ENCODE measurements at places on chromosomes 4 and X.
A peak's percentile ranks its signal among the peaks of the same experiment; 100 is the strongest.

GRCh38 chrX:153762626-153763173 is 1.3 kb upstream of the PLXNB3 start:
- no peak for DNase-seq

GRCh38 chr4:146165840-146166239 is 9.7 kb upstream of the LSM6 start:
- DNase-seq = no peak

GRCh38 chrX:2609431-2610238 is 81.5 kb upstream of the CD99 start:
- DNase-seq = no peak

- DNase-seq = no peak
These were observed 79.1 kb downstream of the TRAPPC11 start for GRCh38 chr4:183738081-183738673.

- no peak for DNase-seq
These were observed 19.1 kb downstream of the MFAP3L start for GRCh38 chr4:170007113-170007512.

DNA sequence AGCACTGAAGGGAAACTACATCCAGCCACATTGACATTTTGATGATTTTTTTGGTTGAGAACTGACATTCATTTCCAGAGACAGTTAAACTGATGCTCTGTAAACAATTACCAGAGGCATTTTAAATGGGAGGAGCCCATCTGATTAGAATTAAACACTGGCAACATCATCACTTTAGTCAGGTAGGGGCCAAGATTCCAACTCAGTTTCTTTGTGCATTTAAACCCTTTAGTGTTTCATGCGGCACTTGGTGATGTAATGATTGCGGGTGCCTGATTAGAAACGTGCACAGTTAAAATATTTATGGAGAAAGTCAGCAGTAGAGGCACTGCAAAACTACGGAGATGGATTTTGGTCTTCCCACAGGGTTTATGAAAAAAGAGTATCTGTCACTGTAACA is 16.1 kb downstream of the TNIP3 start:
- DNase-seq = peak; percentile 69

DNA sequence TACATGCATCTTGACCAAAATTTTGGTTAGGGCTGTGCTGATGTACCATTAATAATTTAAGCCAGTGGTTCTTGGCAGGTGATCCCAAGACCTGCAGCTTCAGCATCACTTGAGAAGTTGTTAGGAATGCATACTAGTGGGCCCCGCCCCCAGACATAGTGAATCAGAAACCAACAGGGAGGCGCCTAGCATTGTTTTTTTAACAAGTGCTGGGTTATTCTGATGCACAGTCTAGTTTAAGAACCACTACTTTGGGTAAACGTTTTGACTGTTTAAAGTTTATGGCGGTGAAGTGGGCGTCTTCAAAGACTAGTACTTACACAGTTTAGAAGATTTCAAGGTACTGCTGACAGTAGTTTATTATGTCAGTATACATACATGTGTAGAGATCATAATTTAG is 23.6 kb downstream of the FAM199X start:
- no peak for DNase-seq

GRCh38 chr4:119745351-119745750 is 116.7 kb upstream of the PDE5A start:
- no peak for DNase-seq

GRCh38 chrX:456551-457291 is 70.0 kb upstream of the PPP2R3B start:
- no peak for DNase-seq

DNA sequence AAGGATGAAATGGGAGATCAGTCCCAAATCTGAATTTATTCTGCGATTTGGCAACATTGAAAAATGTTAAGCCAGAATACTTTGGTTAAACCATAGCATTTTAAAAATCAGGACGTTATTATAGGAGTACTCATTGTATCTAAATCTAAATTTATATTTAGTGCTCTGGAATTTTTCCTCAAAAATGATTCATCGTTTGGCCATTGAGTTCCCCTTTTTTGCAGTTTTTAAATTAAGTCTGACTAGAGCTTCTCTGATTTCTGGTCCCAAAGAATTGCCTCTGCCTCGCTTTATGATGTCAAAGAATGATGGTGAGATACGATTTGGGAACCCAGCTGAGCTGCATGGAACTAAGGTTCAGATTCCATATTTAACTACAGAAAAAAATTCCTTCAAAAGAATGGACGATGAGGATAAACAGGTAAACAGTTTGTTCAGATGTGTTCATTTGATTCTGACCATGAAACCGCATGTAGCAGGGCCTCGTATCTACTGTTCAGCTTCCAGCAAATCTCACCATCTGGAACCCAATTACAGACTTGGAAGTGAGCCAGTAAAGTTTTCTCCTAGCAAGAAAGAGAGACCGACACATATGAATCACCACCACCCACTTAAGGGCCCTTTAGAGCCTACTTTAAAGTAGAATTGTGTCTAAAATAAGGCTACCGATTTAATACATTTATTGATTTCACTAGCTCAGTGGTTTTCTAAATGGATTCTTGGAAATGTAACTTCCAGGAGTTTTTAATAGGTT is 75.6 kb downstream of the REPS2 start:
- DNase-seq = peak; percentile 76

DNA sequence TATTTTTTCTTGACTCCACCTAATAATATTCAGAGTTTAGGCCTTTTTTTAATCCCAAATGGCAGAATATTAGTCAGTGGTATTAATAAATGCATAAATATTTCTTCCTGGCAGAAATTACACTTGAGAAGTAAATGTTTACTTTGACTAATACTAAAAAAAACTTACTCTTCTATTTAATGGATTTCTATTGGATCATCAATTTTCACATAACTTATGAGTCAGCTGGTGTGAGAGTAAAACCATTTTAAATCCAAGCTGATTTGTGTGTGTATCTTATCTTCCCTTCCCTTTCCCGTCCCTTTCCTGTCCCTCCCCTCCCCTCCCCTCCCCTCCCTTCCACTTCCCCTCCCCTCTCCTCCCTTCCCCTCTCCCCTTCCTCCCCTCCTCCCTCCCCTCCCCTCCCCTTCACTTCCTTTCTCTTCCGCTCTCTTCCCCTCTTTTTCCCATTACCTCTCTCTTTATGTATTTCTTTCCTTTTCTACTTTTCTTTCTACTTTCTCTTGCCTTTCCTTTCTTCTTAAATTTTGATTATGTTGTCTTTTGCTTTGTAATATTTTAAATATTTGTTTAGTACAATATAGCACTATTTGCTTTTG is 630.1 kb upstream of the EPHA5 start:
- no peak for DNase-seq

DNA sequence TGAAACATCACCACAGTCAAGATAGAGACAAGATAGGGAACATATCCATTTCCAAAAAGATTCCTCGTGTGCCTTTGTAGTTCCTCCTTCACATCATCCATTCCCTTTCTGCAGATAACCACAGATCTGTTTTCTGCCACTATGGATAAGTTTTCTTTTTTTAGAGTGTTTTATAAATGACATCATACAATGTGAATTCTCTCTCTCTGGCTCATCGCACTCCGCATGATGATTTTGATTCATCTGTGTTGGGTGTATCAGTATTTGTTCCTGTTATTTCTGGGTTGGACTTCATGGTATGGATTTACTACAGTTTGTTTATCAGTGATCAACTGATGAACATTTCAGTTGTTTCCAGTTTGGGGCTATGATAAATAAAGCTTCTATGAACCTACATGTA is 23.2 kb upstream of the ANXA3 start:
- no peak for DNase-seq

DNA sequence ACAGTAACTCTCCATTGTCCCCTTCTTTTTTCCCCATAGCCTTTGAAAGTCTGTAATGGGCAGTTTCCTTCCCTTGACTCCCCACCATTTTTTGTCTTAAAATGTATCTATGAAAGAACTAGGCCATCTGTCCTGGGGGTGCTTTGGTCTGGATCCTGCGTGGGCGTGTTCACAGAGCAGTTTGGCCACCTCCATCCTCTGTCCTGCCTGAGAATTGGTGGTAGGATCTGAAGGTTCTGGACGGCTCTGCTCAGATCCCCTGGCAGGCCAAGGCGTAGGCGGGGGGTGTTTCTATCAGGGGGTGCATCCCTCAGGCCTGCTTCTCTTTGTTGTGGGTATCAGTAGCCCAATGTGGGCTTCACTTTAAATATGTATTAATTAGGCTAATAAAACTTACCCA is 107.1 kb downstream of the FAM193A start:
- DNase-seq = no peak

- no peak for DNase-seq
These were observed 54.1 kb downstream of the BMP3 start for GRCh38 chr4:81084634-81085033.

DNA sequence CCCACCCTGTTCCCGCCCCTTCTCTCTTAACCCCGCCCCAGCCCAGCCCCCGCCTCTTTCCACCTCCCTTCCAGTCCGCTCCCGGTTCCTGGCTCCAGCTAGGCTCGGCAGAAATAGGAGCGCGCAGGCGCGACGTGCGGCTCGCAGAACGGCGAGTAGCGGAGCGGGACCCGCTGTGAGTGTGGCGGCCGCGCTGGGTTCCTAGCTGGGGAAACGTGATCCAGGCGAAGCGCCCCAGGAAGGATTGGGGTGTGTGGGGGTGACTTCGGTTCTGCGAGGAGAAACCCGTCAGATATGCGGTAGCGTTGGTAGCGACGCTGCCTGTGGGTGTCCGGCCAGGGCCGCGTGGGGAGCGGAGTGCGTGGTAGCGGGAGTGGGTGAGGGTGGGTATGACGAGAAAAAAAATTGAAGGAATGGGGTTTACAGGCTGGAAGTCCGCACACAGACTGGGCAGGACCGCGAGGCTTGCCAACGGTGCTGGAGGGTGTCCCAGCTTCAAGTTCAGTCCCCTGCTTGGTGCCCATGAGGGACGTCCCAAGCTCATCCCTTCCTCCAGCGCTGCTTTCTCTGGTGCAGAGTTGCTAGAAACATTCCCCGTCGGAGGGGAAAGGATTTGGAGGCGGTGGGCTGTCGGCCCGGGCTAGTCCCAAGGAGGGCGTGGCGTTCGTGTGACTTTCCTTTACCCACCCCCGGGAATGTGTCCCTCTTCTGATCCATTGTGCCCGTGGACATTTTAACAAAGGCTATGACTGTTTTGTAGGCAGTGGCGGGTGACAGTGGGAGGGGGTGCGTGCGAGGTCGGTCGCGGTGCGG is at the start of gene PRRG1:
TSS of gene PRRG1 (plus strand) at position 144 of the 813 bp plus-strand sequence. CDS start 56,886 bp downstream, outside the sequence.
- DNase-seq = no peak

DNA sequence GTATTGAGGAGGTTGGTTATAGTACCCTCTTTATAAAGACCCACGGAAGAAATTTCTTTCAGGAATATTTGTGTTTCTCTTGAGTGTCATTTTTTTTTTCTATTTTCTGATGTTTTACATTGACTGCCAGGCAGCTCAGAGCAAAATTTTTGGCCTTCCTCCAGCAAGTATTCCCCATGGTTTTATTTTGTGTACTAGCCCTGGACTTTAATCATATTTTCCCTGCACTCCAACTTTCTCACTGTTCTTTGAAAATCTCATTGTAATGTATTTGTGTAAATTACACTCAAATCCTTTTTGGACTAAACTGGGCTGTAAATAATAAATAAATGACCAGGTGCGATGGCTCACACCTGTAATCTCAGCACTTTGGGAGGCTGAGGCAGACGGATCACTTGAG is 45.6 kb upstream of the USP46 start:
- DNase-seq = no peak

GRCh38 chr4:157121401-157121800 is 45.5 kb downstream of the GLRB start:
- DNase-seq = peak; percentile 79
